Breast epithelium (tissue), 4 donors: ENCODE measurements at places on chromosomes 2 and 18. TPM values are rescaled to one million over a fixed set of nuclear protein-coding genes. Genes with fewer than 3 reads are reported as not detected.

Gene ABHD1
- total RNA-seq, result 0.29 TPM

Gene DLX1
- total RNA-seq, result not detected

Gene SALL3
- total RNA-seq, result not detected

Gene HADHA
- total RNA-seq, result 139 TPM

Gene PARD3B
- total RNA-seq, result 66.2 TPM

Gene FAP
- total RNA-seq, result 36.0 TPM

Gene MXD1
- total RNA-seq, result 17.3 TPM

Gene CCL20
- 1.3 TPM for total RNA-seq

Gene TUBA4B
- total RNA-seq, result 0.16 TPM

Gene ZNF385B
- total RNA-seq, result 3.4 TPM

Gene ZC3H15
- 70.8 TPM for total RNA-seq

Gene DNAH7
- 10.5 TPM for total RNA-seq

Gene REG3A
- not detected for total RNA-seq

Gene ASPRV1
- 1.6 TPM for total RNA-seq

Gene LTBP1
- 18.7 TPM for total RNA-seq

Gene TBR1
- total RNA-seq, result 0.33 TPM

Gene MATN3
- 2.9 TPM for total RNA-seq

Gene C2orf72
- 1.3 TPM for total RNA-seq

Gene SLC9A4
- total RNA-seq, result not detected
